CD8-positive, alpha-beta memory T cell (primary cell): ENCODE measurements at places on chromosomes 5 and 9. TPM values are rescaled to one million over a fixed set of nuclear protein-coding genes. Genes with fewer than 3 reads are reported as not detected.

ANKRD31 gene
- polyA plus RNA-seq = 0.33 TPM

SLC2A8 gene
- polyA plus RNA-seq = 4.5 TPM

PTGER4 gene
- 84.1 TPM for polyA plus RNA-seq

SNCAIP gene
- polyA plus RNA-seq = not detected

GPRIN1 gene
- polyA plus RNA-seq = 0.43 TPM

ARHGEF28 gene
- polyA plus RNA-seq = 0.24 TPM

PPP2R2B gene
- 29.7 TPM for polyA plus RNA-seq

DMRT3 gene
- polyA plus RNA-seq = not detected

PCDHGB3 gene
- not detected for polyA plus RNA-seq

GABRG2 gene
- polyA plus RNA-seq = not detected

NUTM2G gene
- 0.14 TPM for polyA plus RNA-seq

SH2D3C gene
- 50.7 TPM for polyA plus RNA-seq

PCDHA1 gene
- polyA plus RNA-seq = not detected

HTR1A gene
- polyA plus RNA-seq = not detected

ROPN1L gene
- 2.9 TPM for polyA plus RNA-seq

F2R gene
- polyA plus RNA-seq = 46.5 TPM

RECK gene
- polyA plus RNA-seq = 15.0 TPM

PCDHGC3 gene
- not detected for polyA plus RNA-seq

SPINK1 gene
- polyA plus RNA-seq = not detected

IL5 gene
- polyA plus RNA-seq = not detected

SLC31A2 gene
- polyA plus RNA-seq = 5.2 TPM

PARP8 gene
- 142 TPM for polyA plus RNA-seq

CLTB gene
- polyA plus RNA-seq = 96.3 TPM

FEM1C gene
- 2.9 TPM for polyA plus RNA-seq

INSL4 gene
- not detected for polyA plus RNA-seq

SPATA31C1 gene
- polyA plus RNA-seq = not detected

GPR151 gene
- not detected for polyA plus RNA-seq

PCDHGA10 gene
- 0.07 TPM for polyA plus RNA-seq
